Retina (tissue), 1 donor: ENCODE measurements at places on chromosomes 16 and 17.

- DNase-seq = no peak
These were observed 23.1 kb upstream of the ALDH3A1 start for GRCh38 chr17:19770985-19771735.

DNA sequence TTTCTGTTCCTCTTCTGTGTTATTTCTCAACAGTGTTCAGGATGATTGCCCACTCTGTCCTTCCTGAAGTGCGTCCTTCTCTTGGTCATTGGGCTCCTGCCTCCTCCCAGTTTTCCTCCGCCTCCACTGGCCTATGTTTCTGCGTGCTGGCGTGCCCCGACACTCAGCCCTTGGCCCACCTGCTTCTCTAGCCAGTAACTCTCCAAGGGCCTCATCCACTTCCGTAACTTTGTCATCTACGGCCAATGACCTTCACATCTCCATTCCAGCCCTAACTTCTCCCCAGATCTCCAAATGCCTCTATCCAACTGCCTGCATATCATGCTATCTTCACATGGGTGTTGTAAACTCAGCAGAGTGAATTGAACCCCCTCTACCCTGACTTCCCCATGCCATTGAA, 39.6 kb upstream of the RPL38 start:
- DNase-seq = no peak

- DNase-seq = no peak
These were observed 141.2 kb downstream of the SEC14L1 start for GRCh38 chr17:77281904-77282367.

DNA sequence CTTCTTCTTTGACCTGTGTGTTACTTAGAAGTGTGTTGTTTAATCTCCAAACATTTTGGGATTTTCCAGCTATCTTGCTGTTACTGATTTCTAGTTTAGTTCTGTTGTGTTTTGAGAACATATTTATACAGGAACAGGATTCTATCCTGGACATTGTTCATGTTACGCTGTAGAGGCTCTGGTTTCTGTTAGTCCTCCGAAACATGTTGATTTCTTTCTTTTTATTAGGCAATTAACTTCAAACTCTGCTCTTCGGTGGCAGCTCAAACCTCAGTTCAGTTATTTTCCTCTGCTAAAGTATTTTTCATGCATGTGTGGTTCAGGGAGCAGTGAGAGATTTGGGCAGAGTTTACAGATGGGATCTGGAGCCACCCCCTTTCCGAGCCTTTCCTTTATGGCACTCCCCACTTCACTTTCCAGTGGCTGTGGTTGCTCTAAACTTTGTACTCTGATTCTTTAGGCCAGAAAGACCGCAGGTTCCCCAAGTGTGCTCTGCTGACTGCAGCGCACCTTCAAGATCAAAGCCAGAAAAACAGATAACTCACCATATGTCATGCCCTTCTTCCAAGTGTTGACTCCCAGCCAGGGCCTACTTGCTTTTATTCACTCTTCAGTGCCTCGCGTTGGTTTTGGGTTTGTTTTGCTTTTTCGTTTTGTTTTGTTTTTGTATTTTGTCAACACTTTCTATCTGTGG, 77.6 kb upstream of the KSR1 start:
- no peak for DNase-seq

DNA sequence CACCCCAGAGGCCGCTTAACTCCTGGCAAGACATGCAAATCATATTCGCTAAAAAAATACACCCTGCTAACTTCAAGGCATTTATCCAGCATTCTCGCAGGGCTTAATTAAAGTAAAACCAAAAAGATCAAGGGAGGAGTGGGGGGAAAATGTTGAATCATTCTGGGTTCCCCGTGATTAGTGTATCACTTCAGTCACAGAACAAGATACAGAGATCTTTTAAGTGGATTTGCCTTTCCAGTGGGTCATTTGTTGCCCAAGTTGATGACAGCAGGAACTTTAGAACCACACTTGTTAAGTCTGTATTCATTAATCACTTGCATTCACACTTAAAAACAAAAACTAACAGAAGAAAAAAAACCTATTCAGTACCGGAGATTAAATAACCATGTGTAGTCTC, 17.3 kb downstream of the CRYBA1 start:
- DNase-seq = no peak

DNA sequence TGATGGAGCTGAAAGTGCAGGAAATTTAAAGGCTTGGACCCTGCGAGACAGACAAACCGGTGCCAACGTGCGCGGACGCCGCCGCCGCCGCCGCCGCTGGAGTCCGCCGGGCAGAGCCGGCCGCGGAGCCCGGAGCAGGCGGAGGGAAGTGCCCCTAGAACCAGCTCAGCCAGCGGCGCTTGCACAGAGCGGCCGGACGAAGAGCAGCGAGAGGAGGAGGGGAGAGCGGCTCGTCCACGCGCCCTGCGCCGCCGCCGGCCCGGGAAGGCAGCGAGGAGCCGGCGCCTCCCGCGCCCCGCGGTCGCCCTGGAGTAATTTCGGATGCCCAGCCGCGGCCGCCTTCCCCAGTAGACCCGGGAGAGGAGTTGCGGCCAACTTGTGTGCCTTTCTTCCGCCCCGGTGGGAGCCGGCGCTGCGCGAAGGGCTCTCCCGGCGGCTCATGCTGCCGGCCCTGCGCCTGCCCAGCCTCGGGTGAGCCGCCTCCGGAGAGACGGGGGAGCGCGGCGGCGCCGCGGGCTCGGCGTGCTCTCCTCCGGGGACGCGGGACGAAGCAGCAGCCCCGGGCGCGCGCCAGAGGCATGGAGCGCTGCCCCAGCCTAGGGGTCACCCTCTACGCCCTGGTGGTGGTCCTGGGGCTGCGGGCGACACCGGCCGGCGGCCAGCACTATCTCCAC, at the start of gene NOG:
Gene NOG, plus strand, starts transcription at position 54 of the 674 bp plus-strand sequence. Its CDS starts 525 bp downstream, at position 579.
- peak; percentile 93 for DNase-seq

DNA sequence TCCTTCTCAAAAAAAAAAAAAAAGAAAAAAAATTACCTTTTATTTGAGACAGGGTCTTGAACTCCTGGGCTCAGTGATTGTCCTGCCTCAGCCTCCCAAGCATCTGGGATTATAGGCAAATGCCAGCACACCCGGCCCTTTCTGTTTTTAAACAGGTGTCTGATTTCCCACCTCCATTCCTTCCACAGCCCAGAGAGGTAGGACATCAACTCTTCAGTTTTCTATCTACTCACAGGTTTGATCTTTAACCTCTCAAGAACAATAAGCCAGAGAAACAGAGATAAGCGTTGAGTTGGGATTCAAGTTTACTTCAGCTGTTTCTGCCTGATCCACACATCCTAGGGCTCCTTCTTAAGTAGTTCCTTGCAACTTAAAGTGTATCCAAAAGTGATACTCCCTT, 41.5 kb upstream of the TEX2 start:
- no peak for DNase-seq

DNA sequence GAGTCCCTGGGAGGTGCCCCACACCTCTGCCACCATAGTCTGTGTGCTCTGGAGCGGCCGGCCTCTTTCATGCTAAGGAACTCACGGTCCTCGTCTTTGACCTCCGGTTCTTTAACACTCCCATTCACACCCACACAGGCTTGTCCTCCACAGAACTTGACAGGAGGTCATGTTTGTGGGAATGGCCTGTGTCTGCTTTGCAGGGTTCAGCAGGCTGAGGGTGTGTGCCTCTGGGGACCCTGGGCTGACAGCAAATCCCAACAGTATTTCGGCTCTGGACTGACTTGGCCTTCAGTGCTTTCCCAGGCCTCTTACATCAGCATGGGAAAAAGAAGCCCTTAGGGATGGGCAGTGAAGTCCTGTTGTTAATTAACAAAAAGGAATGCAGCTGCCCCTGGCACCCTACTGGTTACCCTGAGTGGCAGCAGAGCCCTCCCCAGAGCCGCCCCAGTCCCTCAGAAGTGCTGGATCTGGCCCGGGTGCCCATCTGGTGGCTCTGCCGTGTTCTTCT, 35.4 kb upstream of the ADORA2B start:
- no peak for DNase-seq

DNA sequence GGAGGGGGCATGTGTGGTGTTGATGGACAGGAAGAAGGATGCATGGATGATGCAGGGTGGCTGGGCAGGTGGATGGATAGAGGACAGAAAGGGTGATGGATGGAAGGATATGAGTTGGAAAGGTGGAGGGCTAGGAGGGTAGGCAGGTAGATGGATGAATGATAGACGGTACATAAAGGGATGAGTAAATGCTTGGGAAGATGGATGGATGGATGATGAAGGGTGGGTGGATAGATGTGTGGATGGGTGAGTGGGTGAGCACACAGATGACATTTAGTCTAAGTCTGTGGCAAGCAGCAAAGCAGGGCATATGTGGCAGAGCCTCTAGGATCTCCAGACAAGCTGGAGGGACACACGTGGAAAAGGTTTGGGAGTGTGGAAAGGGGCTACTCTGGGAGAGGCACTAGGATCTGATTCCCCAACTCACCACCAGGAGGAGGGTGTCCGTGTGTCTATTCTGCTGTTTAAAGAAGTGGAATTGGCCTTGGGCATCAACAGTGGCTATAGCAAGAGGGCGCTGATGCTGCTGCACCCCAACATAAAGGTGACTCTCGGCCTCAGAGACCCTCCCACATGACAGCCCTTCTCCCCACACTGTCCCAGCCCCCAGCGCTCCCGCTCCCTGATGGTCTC, 8.2 kb downstream of the PLD2 start:
- DNase-seq = no peak

DNA sequence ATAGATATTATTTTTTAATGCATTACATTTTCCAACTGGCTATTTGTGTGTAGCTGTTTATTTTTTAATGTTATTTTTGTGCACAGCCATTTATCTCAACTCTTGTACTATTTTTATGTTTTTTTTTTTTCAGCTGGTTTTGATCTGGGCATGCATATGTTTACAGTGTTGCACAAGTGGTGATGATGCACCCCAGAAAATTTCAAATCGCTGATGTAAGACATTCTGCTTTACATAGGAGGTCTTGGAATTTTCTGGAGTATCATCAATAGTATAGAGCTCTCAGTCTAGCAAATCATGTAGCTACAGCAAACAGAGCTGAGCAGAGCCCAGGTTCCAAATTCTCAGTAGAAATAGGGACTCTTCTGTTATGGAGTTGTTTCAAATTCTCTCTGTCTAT, 30.2 kb downstream of the CACNG5 start:
- no peak for DNase-seq

- DNase-seq = no peak
These were observed 3.6 kb downstream of the USP7 start for GRCh38 chr16:8959921-8960787.

GRCh38 chr17:63086483-63087185, 120.6 kb downstream of the TANC2 start:
- no peak for DNase-seq
